Skin of body (tissue), 3 donors: ENCODE measurements at places on chromosomes 12 and 14.
A peak's percentile ranks its signal among the peaks of the same experiment; 100 is the strongest.

DNA sequence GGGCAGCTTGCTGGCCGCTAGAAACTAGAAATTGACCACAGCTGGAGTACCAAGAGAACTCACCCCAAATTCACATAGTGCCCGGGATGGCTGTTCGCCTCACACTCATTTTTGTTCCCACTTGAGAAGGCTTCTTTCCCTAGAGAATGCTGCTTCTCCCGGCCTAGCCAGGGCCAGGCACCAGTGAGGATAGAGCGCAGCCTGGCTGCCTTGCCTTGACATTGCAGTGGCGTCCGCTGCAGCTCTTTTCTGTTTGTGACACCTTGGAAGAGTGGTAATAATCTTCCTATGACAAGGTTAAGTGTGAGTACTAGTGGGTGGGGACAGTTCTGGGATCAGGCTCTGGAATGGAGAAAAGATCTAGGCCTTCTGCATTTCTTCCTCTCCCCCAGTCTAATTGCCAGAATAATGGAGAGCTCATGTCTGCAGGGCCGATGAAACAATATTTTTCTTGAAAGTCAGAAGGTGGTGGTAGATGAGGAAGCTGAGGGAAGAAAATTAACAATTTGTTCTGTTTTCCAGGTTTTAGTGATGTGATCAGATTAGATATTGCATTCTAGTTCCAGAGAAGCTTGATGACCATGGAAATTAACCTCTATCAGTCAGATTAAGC is 3.7 kb downstream of the TMEM253 start:
- DNase-seq = peak; percentile 76

GRCh38 chr12:117124421-117125271 is 25.4 kb upstream of the TESC start:
- no peak for DNase-seq

DNA sequence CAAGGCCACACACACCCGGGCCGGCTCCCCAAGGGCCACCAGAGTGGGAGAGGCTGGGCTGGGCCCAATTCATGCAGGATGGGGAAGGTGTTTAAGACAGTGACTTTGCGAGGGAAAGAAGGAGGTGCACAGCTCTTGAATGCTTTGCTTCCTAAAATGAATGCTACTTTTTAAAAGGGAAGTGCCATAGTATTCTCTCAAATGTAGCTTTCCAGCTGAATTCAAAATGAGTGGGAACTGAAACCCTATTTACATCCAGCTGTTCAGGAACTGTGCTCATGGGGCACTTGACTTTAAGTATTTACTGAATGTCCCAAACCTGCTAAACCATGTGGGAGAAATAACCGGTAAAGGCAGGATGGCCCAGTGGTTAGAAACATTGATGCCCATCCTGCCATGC is 7.6 kb downstream of the ITPK1 start:
- DNase-seq = no peak

DNA sequence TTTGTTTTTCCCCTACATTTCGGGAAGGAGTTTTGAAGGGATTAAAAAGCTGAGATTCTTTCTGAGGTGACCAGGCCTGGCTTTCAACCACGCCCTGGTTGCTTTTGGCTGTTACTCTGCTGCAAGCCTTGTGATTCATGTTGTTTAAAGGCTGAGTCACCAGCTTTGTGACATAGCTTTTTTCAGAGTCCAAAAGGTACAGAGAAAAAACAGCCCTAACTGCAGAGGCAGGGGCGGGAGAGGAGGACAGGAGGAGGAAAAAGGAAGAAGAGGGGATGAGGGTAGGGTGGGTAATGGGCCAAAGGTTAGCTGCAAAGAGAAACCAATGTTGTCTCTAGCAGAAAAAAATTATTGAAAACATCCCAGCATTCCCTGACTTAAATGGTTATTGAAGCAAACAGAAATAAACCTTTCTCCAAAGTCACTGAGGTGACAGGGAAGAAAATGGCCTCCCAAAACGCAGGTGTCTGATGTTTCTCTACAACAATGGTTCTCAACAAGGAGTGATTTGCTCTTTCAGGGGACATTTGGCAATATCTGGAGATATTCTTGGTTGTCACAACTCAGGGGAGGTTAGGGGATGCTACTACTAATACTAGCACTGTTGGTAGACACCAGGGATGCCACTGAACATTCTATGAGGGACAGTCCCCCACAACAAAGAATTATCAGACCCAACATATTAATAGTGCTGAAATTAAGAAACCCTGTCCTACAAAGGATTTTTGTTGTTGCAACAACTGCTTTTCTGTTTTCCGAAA is 2.1 kb upstream of the UBC start:
- no peak for DNase-seq

DNA sequence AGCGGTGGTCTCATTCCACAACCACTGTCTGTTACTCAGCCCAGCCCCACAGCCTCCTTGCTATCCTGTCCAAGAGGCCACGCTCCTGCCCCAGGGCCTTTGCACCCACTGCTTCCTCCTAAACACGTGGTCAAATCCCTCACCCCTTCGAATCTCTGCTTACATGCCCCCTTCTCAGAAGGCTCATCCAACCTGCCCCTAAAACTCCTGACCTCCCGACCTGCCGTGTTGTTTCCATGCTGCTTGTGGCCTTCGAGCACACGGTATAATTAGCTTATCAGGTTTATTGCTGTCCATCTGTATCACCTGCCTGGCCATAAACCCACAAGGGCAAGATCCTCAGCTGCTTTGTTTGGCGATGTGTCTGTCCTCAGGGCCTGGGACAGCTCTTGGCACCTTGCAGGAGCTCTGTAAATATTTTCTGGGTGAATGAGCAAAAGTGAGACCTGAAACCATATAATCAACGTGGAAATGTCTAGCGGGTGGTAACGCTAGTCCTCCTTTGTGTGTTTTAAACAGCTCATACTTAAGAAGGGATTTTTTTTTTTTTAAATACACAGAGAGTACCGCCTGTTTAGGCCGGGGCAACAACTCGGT is 36.0 kb downstream of the SCARB1 start:
- DNase-seq = no peak

DNA sequence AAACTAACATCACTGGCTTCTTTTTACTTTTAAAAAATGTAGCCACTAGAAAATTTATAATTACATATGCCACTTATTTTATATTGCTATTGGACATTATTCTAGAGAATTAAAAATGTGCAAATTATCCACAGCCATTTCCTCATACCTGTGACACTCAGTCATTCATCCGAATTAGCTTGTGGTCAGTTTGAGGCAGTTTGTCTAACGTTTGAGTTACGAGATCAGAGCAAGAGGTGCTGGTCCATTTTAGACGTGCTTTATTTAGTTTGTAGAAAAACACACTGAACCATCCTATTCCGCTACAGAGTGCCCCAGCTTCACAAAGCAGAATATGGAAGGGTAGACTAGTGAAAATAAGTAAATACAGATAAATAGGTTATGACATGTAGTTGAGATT is 513.0 kb downstream of the NRXN3 start:
- DNase-seq = no peak

GRCh38 chr12:56878010-56878339 is 56.2 kb downstream of the SDR9C7 start:
- DNase-seq = no peak

- no peak for DNase-seq
Measured at GRCh38 chr12:25699454-25699853, 146.4 kb upstream of the LMNTD1 start.

- no peak for DNase-seq
Measured at GRCh38 chr14:101322223-101322622, 239.1 kb upstream of the DIO3 start.

DNA sequence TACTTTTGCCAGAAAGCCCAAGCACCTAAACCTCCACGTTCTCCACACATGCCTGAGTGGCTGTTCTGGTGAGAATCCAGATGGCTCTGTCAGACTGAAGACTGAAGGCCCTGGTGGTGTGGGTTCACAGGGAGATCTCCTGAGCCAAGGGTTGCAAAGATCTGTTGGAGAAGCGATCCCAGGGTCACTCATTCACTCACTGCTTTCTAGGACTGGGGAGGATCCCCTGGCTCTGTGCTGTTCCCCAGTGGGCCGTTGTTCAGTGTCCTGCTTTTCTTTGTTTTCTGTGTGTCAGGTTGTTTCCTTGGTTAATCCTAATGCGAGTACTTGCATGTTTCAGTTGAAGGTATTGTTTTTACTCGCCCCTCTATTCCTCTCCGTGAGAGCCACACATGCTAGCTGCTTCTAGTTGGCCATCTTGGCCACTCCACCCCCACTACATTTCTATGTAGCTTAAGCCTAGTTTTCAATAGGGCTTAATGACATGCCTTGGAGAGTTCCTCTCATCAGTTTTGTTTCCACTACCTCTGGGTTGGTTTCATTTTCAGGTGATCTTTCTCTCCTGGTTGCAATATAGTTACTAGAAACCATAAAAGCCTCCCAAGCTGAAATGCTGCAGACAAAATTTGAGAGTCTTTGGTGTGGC is 144.5 kb upstream of the SLC38A2 start:
- no peak for DNase-seq

DNA sequence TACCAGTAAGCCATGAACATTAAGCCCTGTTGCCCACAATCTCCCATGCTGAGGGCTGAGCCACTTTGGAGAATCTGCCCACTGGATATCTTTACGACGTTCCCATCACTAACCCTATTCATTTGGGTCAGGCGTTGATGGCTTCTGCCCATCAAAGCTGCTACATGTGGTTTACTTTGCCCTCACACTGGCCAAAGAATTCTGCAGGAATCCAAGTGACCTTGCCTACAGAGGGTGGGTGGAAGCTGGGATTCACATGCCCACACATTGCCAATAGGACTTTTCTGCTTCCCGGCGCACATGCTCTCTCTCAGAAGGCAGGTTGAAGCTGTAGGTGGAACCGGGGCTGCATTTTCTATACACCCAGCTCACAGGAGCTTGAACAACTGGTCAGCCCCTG is 28.3 kb downstream of the OAS2 start:
- DNase-seq = no peak

DNA sequence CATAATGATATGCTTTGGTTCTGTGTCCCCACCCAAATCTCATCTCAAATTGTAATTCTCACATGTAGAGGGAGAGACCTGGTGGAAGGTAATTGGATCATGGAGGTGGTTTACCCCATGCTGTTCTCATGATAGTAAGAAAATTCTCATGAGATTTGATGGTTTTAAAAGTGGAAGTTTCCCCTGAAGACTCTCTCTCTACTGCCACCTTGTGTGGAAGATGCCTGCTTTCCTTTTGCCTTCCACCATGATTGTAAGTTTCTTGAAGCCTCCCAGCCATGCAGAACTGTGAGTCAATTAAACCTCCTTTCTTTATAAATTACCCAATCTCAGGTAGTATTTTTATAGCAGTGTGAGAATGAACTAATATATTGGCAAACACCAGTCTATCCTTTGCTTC is 260.4 kb upstream of the PPFIA2 start:
- no peak for DNase-seq

GRCh38 chr14:64394977-64395633 is 7.0 kb downstream of the MTHFD1 start:
- DNase-seq = no peak

DNA sequence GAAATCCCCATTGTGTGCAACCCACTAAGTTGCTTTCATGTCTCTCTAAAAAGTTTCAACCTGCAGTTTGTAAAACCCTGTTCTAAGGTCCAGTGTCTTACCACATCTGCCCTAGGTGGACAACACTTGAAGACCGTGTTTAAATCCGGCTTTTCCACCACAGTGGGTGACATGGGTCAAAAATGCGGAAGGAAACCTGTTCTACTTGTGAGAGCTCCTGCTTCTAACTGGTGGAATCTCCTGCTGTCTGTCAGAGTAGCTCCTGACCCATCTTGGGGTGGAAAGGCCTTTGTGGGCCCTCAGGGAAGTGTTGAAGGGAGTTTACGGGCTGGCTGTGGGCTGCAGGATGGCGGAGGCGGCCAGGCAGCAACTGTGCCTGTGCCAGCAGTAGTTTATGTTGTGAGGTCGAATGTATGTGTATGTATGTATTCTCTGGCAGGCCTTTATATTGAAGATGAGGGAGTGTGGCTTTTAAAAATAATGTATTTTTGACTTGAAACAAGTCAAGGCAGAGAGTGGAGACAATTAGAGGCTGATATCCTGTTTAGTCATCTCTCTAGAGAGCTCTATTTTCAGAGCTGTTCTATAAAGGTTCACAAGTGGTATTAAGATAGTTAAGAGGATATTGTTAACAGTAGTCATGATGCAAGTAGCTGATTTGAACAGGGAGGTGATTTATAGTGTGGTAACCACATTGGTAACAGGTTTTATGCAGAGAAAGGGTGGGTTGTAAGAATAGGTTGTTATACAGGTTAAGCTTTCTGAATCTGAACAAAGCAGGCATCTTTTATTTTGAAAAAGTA is 67.0 kb downstream of the PRKCH start:
- no peak for DNase-seq

GRCh38 chr14:80959496-80959895 is 4.1 kb downstream of the TSHR start:
- DNase-seq = no peak

- DNase-seq = no peak
Measured at GRCh38 chr12:88665071-88665470, 84.8 kb upstream of the KITLG start.

DNA sequence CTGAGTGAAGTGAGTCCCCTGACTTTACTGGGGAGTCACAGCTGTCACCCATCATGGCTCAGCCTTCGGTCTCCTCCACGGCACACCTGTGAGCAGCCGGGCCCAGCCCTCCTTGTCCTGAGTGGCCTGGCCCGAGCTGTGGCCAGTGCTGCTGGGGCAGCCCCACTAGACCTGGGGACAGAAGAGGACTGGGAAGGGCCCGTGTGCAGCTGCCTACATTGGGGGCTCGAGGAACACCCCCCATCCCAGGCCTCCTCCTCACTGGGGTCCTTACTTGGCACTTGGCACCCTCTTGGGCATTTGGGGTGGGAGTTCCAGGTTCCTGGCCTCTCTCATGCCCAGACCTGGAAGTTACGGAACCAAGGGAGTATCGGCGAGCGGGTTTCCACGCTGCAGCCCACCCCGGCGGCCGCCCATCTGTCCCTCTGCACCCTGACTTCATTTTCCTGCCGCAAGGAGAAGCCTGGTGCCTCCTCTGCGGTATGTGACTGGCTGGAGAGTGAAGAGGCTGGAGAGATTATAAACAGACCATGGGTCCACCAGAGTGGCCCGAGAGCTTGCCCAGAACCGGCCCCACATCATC is 179.7 kb downstream of the KIF26A start:
- no peak for DNase-seq

GRCh38 chr12:56324206-56324605 is 8.4 kb upstream of the CNPY2 start:
- no peak for DNase-seq

- peak; percentile 16 for DNase-seq
Measured at GRCh38 chr12:76422543-76423438, 74.6 kb upstream of the BBS10 start.

DNA sequence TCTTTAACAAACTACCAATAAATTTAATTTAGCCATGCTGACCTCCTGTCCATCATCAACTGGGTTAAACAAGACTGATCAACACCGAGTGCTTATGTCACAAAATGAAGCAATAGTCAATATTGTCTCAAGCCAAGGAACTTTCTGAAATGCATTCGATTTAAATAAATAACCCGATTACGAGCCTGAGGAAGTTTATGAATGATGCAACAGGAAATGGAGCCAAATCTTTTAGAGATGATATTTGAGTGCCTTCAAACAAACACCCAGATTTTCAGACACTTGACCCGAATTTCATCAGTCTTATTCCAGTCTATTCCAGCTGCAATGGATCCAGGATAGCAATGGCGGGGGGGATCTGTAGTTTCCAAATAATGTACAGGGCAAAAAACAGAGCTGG is 27.9 kb downstream of the FAR2 start:
- no peak for DNase-seq
